ENCODE measurements at places on chromosomes 13 and 19.

GRCh38 chr19:18340990-18341868 is 831 bp downstream of the PGPEP1 start:
- peak; percentile 36 for DNase-seq

- no peak for DNase-seq
These were observed 844.5 kb downstream of the DIAPH3 start for GRCh38 chr13:59319276-59319675.

DNA sequence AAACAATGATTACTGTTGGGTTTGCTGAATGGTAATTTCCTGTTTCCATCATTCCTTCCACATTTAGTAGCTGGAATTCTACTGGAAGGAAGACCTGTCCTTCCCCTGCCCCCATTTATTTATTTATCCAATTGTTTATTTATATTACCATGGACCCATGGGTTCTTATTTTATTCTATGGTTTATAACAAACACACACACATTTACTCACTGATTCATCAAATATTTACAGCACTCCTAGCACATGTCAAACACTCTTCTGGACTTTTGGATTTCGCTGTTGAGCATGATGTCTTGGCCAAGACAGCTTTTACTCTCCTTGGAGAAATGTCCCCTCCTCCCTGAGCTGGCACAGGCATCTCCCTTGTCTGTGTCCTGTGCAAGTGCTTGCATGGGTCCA is 227.8 kb upstream of the MAB21L1 start:
- no peak for DNase-seq

DNA sequence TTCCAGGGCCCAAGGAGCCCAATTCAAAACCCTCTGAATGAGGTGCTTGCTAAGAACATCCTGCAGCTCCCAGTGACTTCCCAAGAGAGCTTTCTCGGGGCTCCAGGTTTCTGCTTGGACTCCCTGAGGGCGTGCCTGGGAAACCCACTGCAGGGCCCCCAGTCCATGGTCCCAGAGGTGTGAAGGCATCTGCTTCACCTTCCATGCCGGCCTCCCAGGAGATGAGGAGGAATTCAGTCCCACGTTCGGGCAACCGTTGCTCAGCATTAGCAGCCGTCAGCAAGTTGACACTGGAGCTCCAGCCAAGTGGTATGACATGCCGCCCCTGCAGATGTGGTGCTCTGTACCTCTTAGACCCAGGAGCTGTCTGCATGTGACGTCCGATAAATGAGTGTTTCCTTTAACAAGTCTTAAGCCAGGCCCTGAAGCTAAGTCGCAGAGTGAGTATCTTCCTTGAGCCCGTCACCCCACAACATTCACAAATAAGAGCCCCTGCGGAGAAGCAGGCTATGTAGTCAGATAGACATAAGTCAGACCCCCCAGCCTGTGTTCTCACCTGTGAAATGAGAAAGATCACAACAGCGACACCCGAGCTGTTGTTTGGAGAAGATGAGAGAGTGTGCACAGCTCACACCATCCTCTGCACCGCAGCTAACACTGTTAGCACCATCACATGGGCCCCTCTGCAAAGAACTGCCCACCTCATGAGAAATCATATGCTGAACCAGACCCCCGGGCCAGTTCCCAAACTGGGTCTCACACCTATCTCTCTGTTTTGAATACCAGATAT is 150.3 kb downstream of the KATNAL1 start:
- no peak for DNase-seq

GRCh38 chr19:35040826-35041547 is 534 bp upstream of the HPN start:
- no peak for DNase-seq

DNA sequence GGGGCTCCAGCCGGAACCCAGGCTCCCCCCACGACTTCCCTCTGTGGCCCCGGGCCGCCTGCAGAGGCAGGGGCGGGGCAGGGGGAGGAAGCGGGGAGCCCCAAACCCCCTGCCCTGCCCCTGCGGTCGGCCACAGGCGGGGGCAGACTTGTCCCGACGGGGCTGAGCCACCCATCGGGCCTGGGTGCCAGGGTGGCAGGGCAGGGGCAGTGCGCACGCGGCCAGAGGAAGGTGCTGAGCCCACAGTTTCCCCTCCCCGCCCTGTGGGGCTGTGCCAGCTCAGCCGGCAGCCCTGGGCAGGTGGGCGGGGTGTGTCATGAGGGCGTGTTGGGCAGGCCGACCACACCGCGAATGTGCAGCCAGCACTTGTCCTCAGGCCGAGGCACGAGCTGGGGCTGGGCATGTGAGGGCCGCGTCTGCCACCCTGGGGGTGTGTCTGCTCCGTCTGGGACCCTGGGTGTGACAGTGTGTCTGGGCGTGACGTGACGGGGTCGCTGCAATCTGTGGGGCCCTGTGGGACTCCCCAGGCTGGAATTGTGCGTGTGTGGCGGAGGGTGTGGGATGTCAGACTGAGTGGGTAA is 17.7 kb downstream of the CCDC97 start:
- DNase-seq = peak; percentile 61

DNA sequence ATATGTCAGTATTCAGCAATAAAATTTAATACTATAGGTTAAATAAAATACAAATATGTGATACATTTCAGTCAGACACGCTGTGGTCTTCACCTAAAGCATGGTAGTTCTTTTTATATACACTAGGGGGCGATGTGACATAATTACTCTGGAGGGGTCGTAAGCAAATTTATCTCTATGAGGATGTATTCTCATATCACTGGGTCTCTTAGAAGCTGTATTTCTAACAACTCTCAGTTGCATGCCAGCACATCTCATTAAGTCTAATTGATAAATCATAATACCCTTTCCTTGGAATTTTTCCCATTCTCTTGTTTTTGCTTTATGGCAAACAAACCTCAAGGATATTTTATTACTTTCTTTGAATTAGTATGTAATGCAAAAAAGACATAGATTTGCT is 3.9 kb upstream of the PCDH17 start:
- DNase-seq = no peak

GRCh38 chr13:105466376-105466775 is 1069.1 kb downstream of the EFNB2 start:
- no peak for DNase-seq
